ENCODE measurements at places on chromosomes 1 and 21.
A peak's percentile ranks its signal among the peaks of the same experiment; 100 is the strongest.

GRCh38 chr1:46527474-46528296, 23.8 kb downstream of the KNCN start:
- DNase-seq: peak; percentile 52

- peak; percentile 19 for DNase-seq
Observed at GRCh38 chr1:37630426-37631028, 4.2 kb downstream of the RSPO1 start.

DNA sequence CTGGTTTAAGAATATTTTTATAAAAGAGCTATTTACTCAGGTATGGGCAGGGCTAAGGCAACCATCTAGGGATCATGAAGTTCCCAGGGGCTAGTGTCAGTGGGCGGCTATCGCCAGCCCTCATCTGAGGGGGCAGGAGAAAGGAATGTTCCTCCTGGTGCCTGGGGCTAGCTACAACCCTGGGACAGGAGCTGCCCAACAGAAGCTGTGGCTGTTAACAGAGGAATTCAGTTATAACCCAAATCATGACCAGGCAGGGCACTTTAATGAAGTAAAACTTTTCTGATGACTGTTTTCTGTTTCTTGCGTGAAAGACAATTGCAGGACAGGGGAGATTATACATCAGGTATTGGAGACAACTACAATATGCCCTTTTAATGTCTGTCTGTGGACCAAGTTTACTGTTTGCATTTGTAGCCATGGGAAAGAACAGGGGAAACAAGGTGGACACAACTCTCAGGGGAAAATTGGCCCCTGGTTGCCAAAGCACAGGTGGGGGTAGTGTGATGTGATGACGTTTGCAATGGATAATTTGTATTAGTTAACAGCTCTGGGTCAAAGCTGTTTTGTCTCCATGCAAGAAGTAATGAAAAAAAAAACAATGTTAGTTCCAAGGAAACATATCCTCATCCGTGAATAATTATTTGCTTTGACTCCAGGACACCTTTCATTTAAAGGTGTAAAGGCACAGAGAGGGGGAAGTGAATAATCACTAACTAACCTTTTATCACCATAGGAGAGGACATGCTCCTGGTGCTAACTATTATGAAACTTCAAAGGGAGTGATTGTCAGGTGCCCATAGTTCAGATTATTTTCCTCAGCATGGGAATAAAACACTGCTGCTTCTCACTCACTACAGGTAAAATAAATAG, 105.2 kb downstream of the TSEN15 start:
- no peak for DNase-seq

DNA sequence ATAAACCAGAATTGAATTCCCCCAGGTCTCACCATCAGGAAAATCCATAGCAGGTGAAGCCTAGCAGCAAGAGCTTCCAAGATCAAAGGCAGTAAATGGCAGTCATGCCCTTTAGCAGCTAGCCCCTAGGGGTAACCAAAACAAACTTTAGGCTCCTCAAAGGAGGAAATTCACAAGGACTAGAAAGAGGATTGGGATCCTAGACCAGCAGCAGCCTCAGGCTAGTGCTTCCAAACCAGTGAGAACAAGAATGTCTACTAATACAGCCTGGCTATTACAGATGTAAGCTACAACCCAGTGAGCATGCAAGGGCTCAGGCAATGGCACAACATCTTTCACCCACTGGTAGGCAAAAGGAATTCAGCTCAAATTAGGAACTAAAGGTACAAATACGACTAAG, 11.1 kb upstream of the RIMKLA start:
- no peak for DNase-seq

DNA sequence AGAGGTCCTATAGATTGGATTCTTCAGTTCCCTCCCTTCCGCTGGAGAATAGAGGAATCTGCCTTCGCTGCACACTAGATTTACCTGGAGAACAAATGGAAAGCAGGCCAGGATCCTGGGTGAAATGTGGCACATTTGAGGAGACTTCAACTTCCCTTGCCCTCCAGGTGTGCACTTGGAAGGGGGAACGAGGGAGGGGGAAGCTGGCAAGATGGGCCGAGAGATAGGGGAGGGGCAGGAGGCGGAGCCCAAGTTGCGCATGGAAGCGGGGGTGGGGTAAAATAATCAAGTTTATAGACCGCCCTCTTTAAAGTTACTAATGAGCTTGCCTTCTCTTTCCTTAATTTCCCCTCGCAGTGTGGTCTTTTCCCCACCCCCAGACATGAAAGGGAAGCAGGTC, 155.7 kb upstream of the CAMK1G start:
- DNase-seq: no peak
